ENCODE measurements at places on chromosomes 3 and 15. TPM values are rescaled to one million over a fixed set of nuclear protein-coding genes. Genes with fewer than 3 reads are reported as not detected.

DNA sequence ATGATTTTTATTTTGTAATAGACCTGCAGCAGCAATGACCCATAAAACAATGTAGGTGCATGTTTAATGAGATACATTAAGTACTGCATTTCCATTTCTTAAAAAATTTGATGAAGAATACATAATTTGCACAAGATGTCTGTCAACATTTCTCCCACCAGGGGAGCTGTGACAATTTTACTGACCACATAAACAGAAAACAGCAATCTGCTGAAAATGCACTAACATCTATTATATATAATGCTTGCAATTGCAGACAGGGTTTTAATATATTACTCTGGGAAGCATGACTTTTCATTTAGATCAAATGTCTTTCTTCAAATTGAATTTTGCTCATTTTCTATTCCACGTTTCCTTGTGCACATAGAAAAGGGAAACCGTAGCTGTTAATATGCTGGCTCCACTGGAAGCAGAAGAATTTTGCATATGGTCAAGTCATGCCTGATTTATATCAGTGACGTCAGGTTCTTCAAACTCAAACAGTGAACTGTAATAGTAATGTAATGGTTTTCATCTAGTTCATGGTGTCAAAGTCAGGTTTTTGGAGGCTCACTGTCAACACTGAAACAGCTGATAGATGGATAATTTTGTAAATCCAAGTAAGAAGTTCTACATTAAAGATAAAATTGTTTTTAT, 79.8 kb upstream of the IGF1R start:
- DNase-seq, result no peak
- H3K4me3 ChIP-seq, result no peak overlapping the region
- H3K27ac ChIP-seq, result no peak overlapping the region
- H3K4me1 ChIP-seq, result no peaks in the 10 kb centered on the region

Gene ROBO1
- 42.1 TPM for total RNA-seq

GRCh38 chr3:140438736-140439470, 239.0 kb upstream of the TRIM42 start:
- no peaks in the 10 kb centered on the region for H3K4me1 ChIP-seq
- peaks cover 10% of the 10 kb centered on the region for H3K36me3 ChIP-seq
- H3K4me3 ChIP-seq, result no peak overlapping the region
- DNase-seq, result no peak
- H3K27ac ChIP-seq, result no peak overlapping the region

GRCh38 chr15:44670087-44670950, 6.9 kb upstream of the SPG11 start:
- no peaks in the 10 kb centered on the region for H3K4me1 ChIP-seq
- H3K36me3 ChIP-seq, result no peaks in the 10 kb centered on the region
- no peak overlapping the region for H3K4me3 ChIP-seq
- no peak overlapping the region for H3K27ac ChIP-seq
- H3K27me3 ChIP-seq, result peaks cover 16% of the 10 kb centered on the region

GRCh38 chr15:92499731-92500530, 106.2 kb downstream of the ST8SIA2 start:
- H3K4me1 ChIP-seq, result 0 out of 2 replicates have a peak, but pooled peaks cover 5% of the 10 kb centered on the region
- DNase-seq, result no peak
- H3K27me3 ChIP-seq, result peaks cover 5% of the 10 kb centered on the region
- no peaks in the 10 kb centered on the region for H3K36me3 ChIP-seq
- H3K27ac ChIP-seq, result no peak overlapping the region

Gene TM4SF4
- total RNA-seq, result 0.89 TPM

- no peak overlapping the region for H3K4me3 ChIP-seq
- no peak for DNase-seq
- no peak overlapping the region for H3K27ac ChIP-seq
- H3K36me3 ChIP-seq, result no peaks in the 10 kb centered on the region
- no peaks in the 10 kb centered on the region for H3K4me1 ChIP-seq
Observed at GRCh38 chr15:100259266-100259665, 82.5 kb downstream of the ADAMTS17 start.

DNA sequence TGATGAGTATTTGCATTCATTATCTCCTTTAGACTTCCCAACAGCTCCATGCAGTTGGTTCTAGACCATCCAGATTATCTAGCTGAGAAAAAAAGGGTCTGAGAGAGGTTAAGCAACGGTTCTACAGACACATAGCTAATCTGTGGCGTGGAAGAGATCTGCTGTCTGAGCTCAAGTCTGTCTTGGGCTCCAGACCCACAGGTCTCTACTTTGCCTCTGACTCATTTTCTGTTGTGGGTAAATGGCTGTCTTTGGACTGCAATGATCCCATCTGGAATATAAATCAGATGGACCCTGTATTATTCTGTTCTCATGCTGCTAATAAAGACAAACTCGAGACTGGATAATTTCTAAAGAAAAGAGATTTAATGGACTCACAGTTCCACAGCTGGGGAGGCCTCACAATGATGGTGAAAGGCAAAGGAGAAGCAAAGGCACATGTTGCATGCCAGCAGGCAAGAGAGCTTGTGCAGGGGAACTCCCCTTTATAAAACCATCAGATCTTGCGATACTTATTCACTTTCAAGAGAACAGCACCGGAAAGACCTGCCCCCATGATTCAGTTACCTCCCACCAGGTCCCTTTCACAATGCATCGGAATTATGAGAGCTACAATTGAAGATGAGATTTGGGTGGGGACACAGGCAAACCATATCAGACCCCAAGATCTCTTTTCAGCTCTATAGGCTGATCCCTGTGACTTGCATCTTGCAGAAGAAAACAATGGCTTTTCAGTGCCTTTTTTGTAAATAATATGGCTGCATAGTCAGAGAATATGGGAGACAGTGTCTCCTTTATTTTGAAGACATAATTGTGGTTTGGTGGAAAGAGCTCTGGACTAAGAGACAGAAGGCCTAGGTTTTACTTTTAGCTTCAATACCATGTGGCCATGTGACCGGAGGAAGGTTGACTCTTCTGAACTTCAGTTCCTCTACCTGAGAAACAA, 24.7 kb downstream of the CEMIP start:
- peaks cover 8% of the 10 kb centered on the region for H3K4me1 ChIP-seq
- H3K27ac ChIP-seq, result no peak overlapping the region
- H3K4me3 ChIP-seq, result no peak overlapping the region
- peaks cover 3% of the 10 kb centered on the region for H3K36me3 ChIP-seq

Gene SEMA3G
- total RNA-seq, result not detected

Gene TPRG1
- total RNA-seq, result not detected

Gene SH3GL3
- total RNA-seq, result not detected

Gene SLC12A6
- total RNA-seq, result 8.8 TPM

DNA sequence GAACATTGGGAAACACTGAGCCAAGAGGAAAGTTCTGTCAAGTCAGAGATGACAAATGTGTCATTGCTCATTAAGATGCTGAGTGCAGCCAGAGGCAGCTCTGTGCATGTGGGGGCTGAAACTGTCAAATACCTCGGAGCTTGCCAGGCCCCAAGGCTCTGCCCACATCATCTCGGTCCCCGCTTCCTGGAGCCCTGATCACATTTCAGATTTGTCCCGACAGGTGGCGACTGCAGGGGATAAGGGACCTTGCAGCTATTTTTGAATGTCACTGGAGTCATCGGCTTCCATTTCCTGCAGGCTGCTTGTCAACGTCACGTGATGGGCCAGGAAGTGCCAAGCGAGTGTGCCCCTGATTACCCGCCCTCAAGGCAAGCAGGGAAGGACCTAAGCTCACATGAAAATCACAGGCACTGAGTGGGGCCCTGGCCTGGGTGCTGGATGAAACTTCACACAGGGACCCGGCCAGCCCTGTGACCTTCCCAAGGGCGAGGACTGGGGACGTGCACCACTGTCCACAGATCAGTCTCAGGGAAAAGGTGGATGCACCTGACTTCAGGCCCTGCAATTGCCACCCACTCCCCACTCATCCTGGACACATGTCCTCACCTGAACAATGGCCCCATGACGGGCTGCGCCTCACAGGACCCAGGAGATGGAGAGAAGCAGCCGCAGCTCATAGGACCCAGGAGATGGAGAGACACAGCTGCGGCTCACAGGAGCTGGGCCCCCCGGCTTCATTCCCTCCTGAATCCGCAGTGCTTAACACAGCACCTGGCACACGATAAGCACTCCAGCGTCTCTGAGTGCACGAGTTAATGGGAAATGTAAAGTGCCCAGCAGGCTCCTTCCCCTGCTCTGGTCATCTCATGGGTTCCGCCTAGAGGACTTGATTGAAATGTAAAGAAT, 73.4 kb downstream of the NUP210 start:
- no peak overlapping the region for H3K4me3 ChIP-seq
- H3K36me3 ChIP-seq, result no peaks in the 10 kb centered on the region
- no peak overlapping the region for H3K27ac ChIP-seq
- H3K27me3 ChIP-seq, result peaks cover 40% of the 10 kb centered on the region
- no peak for DNase-seq
- H3K4me1 ChIP-seq, result peaks cover 8% of the 10 kb centered on the region

DNA sequence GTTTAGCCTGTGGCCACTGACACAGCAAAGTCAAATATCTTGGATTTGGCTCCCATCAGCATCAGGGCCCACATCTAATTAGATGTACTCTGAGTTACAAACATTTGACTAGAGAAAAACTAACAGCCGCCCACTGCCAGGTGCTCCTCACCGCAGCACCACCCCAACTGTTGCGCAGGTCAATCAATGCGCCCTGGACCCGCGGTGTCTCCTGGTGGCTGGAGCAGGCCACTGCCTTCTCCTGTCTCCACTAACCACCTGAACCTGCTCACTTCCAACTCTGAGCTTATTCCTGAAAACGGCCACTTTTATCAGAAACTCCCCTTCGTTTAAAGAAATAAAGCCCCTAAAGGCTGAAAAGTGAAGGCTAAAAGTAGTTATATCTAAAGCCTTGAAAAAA, 4.3 kb downstream of the RIOX2 start:
- H3K4me1 ChIP-seq, result peaks cover 40% of the 10 kb centered on the region
- no peak overlapping the region for H3K4me3 ChIP-seq
- 0 out of 2 replicates have a peak, but pooled peaks cover 8% of the 10 kb centered on the region for H3K36me3 ChIP-seq
- no peak for DNase-seq

Gene CD86
- total RNA-seq, result not detected

Gene MUSTN1
- total RNA-seq, result not detected

GRCh38 chr3:24506966-24507775, 12.5 kb upstream of the THRB start:
- H3K27ac ChIP-seq, result no peak overlapping the region
- no peak overlapping the region for H3K4me3 ChIP-seq
- no peaks in the 10 kb centered on the region for H3K36me3 ChIP-seq

- no peaks in the 10 kb centered on the region for H3K27me3 ChIP-seq
- no peak overlapping the region for H3K4me3 ChIP-seq
- H3K27ac ChIP-seq, result no peak overlapping the region
- H3K4me1 ChIP-seq, result no peaks in the 10 kb centered on the region
Observed at GRCh38 chr3:67704322-67704721, 49.9 kb upstream of the SUCLG2 start.

- no peak for DNase-seq
- no peak overlapping the region for H3K27ac ChIP-seq
- H3K36me3 ChIP-seq, result no peaks in the 10 kb centered on the region
- H3K4me3 ChIP-seq, result no peak overlapping the region
- H3K27me3 ChIP-seq, result no peaks in the 10 kb centered on the region
Observed at GRCh38 chr3:144112437-144112836, 140.8 kb downstream of the DIPK2A start.

Gene CYP1A1
- total RNA-seq, result not detected

DNA sequence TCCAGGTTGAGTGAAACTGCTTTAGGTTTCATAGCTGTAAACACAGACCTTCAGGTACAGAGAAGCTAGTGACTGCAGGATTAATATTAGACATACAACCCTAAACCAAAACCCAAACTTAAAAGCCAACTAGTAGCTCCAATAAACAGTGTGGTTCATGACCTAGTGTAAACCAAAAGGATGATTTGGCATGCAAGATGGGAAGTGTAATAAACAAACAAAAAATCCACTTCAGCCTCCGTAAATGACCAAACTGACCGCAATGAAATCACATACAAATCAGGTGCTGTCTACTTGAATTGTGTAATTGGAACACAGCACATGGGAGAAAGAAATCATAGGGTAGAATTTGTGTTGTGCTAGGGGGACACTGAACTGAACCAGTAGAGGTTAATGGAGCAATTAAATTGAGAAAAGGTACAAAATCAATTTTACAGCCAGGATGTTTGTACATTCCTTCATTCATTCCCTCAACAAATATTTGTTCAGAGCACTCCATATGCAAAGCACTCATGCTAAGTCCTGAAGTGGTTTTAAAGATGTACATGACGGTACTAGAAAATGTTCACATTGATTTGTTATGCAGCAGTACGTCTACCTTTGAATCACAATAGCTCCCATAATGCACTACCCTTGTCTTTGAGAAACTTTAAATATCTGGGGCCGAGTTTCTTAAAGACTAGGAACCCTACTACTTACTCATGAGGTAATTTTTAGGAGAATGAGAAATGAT, 21.4 kb upstream of the CHST2 start:
- H3K36me3 ChIP-seq, result no peaks in the 10 kb centered on the region
- no peaks in the 10 kb centered on the region for H3K4me1 ChIP-seq
- peaks cover 13% of the 10 kb centered on the region for H3K27me3 ChIP-seq
- DNase-seq, result no peak
- H3K27ac ChIP-seq, result no peak overlapping the region
- H3K4me3 ChIP-seq, result no peak overlapping the region

DNA sequence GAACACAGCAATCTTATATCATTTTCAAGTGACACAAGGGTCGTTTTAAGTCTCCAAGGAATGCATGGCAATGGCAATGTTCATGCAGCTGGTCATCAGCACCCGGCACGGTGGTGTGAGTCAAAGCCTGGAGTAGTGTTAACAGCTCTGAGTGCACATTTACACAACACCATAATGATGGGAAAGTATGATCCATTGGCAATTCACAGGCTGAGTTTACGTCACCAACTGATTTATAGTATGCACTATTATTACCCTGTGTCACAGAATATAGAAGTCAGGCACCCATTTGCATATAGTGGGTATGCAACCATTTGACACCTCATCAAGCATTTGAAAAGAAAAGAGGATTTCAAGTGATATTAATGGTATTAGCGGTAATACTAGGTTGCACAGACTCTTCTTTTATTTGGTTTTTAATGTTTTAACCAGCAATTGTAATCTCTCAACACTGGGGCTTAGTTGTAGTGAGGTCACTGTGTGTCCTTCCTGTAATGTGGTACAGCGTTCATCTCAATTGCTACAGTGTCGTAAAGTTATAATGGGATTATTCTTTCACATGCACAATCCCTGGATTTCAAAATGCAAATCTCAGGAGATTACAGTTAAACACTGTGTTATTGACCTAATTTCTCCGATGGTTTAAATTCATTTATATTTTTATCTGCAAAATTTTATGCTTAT, 113.8 kb downstream of the C3orf38 start:
- H3K27ac ChIP-seq, result no peak overlapping the region
- DNase-seq, result no peak
- no peaks in the 10 kb centered on the region for H3K4me1 ChIP-seq

Gene GABPB1
- 25.1 TPM for total RNA-seq

Gene STRIT1
- total RNA-seq, result not detected

Gene GCSAM
- not detected for total RNA-seq
